ENCODE measurements at places on chromosomes 2 and 18. TPM values are rescaled to one million over a fixed set of nuclear protein-coding genes. Genes with fewer than 3 reads are reported as not detected.

DNA sequence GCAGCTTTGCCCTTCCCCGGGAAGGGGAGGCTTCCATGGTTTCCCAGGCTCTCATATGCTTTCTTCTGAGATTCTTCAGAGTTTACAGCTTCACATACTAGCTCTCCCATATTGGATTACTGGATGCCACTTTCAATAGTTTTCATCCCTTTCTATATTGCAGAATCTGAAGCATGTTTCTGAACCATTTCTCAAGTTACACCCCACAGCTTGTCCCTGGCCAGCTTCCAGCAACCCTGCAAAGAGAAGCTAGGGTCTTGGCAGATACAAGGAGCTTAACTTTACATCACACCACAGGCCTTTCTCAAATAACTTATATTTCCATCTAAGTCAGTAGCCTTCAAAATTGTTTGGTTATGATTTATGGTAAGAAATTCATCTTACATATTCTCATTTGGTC is 39.6 kb downstream of the LHCGR start:
- H3K27ac ChIP-seq = no peak overlapping the region
- DNase-seq = no peak
- no peaks in the 10 kb centered on the region for H3K36me3 ChIP-seq
- no peak overlapping the region for H3K4me3 ChIP-seq

Gene COL5A2
- 0.42 TPM for total RNA-seq

GRCh38 chr2:30684516-30684915 is 122.7 kb downstream of the CAPN13 start:
- no peak overlapping the region for H3K27ac ChIP-seq
- peaks cover 14% of the 10 kb centered on the region for H3K27me3 ChIP-seq
- H3K4me3 ChIP-seq = no peak overlapping the region
- no peak for DNase-seq
- no peaks in the 10 kb centered on the region for H3K4me1 ChIP-seq

DNA sequence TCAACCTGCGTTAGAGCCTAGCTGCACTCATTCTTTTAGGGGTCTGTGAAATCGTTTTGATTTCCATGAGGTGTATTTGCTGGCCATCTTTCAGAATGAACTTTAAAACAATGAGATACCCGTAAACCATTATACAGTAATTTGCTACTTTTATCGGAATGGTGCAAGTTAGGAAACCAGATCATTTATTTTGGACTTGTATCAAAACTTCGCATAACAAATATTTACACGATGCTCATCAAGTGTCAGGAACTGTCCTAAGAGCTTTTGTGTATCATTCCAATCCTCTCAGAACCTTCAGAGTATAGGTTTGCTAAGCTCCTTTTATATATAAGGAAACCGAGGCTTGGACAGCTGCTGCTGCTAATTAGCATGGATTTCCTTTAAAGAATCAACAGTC is 22.4 kb upstream of the SLC1A4 start:
- DNase-seq = no peak
- no peak overlapping the region for H3K27ac ChIP-seq
- no peaks in the 10 kb centered on the region for H3K36me3 ChIP-seq
- no peak overlapping the region for H3K4me3 ChIP-seq
- H3K27me3 ChIP-seq = peaks cover 22% of the 10 kb centered on the region

Gene KLHL29
- total RNA-seq = 0.31 TPM

Gene CPLX4
- total RNA-seq = not detected

- H3K4me3 ChIP-seq = no peak overlapping the region
- H3K4me1 ChIP-seq = no peaks in the 10 kb centered on the region
- H3K27me3 ChIP-seq = no peaks in the 10 kb centered on the region
Observed at GRCh38 chr2:106959975-106960682, 74.2 kb upstream of the ST6GAL2 start.

- H3K27ac ChIP-seq = no peak overlapping the region
- peaks cover 11% of the 10 kb centered on the region for H3K36me3 ChIP-seq
- H3K4me1 ChIP-seq = peaks cover 23% of the 10 kb centered on the region
Observed at GRCh38 chr2:178482437-178482836, 2.2 kb downstream of the PLEKHA3 start.

DNA sequence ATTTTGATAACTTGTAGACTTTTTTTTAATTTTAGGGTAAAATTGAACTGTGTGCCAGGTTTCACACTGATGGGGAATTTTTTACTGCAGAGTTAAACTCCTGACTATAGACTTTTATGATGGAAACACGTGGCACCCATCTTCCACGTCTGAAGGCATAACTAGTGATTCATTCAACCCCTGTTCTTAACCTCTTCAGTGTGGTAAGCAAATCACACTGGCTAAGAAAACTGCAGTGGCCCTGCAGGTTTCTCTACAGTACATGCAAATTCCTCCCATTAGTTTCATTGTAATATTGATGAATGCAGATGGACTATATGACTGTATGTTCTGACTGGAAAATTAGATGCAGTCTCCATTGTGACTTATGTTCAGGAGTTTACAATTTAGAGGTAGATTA is 47.2 kb downstream of the SMAD4 start:
- no peak overlapping the region for H3K27ac ChIP-seq
- H3K4me3 ChIP-seq = no peak overlapping the region
- no peak for DNase-seq
- H3K4me1 ChIP-seq = no peaks in the 10 kb centered on the region

DNA sequence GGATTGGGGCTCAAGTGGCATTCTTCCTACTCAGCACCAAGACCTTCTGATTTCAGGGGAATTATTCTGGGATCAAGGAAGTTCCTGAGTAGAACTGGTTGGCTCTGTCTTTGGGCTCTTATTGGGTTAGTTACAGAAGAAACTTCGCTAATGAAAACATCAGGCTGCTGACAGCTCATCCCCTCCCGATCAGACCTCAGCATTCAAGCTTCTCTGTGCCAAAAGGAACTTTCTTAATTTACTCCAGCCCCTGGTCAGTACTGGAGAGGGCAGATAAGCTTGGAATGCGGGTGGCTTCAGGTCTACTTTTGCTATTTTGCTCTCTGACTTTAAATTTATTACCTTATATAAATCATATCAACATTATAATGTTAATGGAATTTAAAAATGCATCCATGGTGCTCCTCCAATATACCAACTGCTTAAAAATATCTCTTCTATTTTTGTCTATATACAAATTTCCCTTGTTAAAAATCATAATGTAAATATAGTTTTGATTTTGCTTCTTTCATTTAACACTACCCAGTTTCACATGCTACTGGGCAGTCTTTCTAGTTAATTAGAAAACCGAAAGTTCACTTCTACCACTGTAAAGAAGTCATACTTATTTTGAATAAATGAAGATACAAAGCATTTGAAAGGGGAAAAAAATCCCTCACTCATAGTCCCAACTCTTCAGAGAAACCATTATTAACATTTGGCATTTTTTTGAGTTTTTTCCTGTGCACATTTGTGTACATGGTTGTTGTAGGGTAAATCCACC is 34.4 kb downstream of the PCARE start:
- no peaks in the 10 kb centered on the region for H3K36me3 ChIP-seq
- no peaks in the 10 kb centered on the region for H3K4me1 ChIP-seq
- no peak overlapping the region for H3K27ac ChIP-seq
- H3K27me3 ChIP-seq = peaks cover 15% of the 10 kb centered on the region
- no peak overlapping the region for H3K4me3 ChIP-seq
- no peak for DNase-seq

Gene GREB1
- total RNA-seq = 0.42 TPM

- no peak for DNase-seq
- no peaks in the 10 kb centered on the region for H3K4me1 ChIP-seq
- H3K4me3 ChIP-seq = no peak overlapping the region
- H3K27me3 ChIP-seq = peaks cover 6% of the 10 kb centered on the region
- H3K36me3 ChIP-seq = no peaks in the 10 kb centered on the region
Observed at GRCh38 chr2:2942225-2942624, 435.4 kb downstream of the EIPR1 start.

GRCh38 chr2:115161081-115161770 is 718.8 kb downstream of the DPP10 start:
- H3K27ac ChIP-seq = no peak overlapping the region
- no peak overlapping the region for H3K4me3 ChIP-seq

Gene L3MBTL4
- total RNA-seq = not detected

DNA sequence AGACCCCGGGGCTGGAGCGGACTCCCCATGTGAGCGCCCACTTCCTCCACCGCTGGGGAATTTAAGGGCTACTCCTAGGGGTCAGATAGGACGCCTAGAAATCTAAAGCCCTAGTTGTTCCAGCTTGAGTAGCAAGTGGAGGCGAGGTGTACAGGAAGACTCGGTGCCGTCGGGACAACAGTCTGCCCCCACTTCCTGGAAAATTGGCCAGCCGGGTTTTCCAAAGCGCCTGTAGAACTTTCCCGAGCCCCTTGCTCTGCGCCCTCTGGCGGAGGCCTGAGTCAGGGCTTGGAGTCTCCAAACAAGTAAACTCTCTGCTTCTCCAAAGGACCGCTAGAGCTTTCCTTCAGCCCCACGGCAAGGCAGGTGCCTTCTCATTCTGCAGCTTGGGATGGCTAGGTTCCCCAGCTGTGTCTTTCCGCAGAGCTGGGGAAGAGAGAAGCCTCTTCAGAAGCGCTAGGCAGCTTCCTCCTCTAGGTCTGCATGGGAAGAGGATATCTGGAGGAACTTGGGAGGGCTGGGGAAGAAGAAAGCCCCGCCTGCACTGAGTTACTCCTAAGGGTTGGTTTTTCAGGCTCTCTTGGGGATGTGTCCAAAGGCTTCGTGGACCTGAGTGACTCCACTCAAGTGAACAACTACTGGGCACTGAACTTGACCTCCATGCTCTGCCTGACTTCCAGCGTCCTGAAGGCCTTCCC is 681 bp downstream of the SPR start:
- H3K27me3 ChIP-seq = 0 out of 2 replicates have a peak, but pooled peaks cover 5% of the 10 kb centered on the region
- H3K4me1 ChIP-seq = peaks cover 15% of the 10 kb centered on the region
- H3K36me3 ChIP-seq = peaks cover 26% of the 10 kb centered on the region
- peak overlapping the region; percentile 62 for H3K27ac ChIP-seq
- peak overlapping the region; percentile 85 for H3K4me3 ChIP-seq

DNA sequence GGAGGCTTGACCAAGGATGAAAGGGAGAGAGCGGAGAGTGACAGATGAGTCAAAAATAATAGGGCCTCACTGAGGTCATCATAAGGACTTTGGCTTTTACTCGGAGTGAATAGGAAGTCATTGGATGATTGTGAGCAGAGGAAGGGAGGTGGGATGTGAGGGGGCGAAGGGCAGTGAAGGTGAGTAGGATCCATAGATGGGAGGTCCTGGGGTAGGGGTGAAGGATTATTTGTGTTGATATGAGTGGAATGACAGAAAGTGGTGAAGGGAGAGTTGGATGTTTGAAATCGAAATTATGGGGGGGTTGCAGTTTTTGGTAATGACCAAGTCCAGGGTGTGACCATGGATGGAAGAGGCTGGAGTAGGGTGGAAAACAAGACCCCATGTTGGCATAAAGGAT is 14.0 kb downstream of the PNO1 start:
- no peak overlapping the region for H3K4me3 ChIP-seq
- DNase-seq = no peak
- no peaks in the 10 kb centered on the region for H3K4me1 ChIP-seq
- no peaks in the 10 kb centered on the region for H3K27me3 ChIP-seq
- no peak overlapping the region for H3K27ac ChIP-seq

All from K562 (cell line).